ENCODE measurements at places on chromosomes 1 and 21.

DNA sequence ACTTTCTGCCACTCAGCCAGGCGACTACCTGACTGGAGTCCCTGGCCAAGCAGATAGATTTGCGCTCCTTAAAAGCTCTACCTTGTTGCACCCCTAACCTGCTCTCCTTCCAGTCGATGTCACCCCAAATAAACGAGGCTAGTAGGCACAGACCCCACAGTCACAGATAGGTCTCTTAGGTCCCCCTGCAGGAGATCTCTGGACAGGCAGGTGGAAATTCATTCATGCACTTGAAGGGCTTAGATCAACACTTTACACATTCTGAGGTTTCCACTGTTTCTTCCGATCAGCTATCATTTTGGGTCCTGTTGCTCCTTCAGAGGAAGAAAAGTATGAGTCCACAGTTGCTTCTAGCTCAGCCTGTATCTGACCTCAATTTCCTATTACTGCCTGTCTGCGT is 272.6 kb upstream of the FMN2 start:
- no peak for DNase-seq

- DNase-seq = no peak
Observed at GRCh38 chr1:116775116-116775752, 21.0 kb downstream of the CD2 start.

- no peak for DNase-seq
Observed at GRCh38 chr1:41383094-41383852, 22.0 kb downstream of the FOXO6 start.

DNA sequence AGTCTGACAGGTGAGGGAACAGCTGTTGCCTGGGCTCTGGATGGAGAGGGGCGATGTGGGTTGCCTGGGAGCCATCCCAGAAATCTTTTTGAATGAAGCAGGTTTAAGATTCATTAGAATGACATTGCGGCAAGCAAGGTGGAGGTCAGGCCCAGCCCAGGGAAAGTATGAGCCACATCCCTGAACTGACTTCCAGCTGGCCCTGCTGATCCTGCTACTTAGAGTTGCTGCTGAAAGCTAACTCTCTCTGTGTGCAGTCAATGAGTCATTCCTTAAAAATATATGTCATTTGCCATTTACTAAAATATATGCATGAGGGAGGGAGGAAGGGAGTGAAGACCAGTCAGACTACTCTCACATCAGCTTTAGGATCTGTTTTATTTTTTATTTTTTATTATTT is 54.3 kb upstream of the RAB3GAP2 start:
- DNase-seq = no peak

DNA sequence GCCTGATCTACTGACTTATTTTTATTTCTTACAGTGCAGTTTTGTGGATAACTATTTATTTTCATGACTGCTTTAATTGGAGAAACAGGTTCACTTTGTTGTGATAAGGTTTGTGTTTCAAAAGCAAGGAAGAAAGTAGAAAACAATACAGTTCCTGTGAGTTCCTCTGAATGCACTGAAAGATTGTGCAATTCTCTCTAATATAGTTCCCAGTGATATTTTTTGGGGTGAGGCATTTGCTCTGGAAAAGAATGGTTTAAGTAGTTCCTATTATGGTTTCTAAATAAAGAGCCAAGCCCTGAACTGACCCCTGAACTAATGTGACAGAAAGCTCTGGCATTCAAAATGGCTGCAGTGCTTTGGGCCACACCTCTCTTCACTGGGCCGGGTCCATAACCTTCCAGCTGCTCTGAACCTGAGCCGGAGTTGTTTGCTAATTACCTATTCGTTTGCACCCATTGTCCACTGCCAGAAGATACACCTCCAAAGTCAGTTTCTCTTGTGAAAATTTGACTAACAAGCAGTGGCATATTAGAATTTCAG is 56.6 kb upstream of the VTCN1 start:
- DNase-seq = no peak

DNA sequence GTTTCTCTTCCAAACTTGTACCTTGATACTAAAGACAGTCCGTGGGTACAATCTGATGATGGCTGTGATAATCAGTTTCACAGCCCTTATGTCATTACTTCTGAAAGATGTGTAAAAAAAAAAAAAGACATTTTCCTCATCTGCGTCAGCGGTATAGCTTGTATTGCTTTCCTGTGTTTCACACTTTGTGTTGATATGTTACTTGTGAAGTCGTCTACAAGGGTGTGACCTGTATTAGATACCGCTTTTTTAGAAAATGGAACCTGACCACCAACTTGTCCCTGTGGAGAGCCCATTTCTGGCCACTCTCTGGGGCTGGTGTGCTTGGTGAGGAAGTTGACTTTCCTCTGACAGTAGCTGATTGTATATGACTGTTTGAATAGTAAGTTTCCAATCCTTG is 50.5 kb downstream of the PEX14 start:
- DNase-seq = no peak

GRCh38 chr1:226581650-226582330 is 33.2 kb downstream of the STUM start:
- no peak for DNase-seq

- no peak for DNase-seq
Observed at GRCh38 chr1:3675436-3675835, 23.1 kb downstream of the TP73 start.

GRCh38 chr1:98854137-98854536 is 150.5 kb downstream of the PLPPR5 start:
- DNase-seq = no peak

GRCh38 chr1:171606402-171606941 is 15.6 kb upstream of the MYOCOS start:
- no peak for DNase-seq

GRCh38 chr1:4684864-4685522 is 30.6 kb downstream of the AJAP1 start:
- no peak for DNase-seq

DNA sequence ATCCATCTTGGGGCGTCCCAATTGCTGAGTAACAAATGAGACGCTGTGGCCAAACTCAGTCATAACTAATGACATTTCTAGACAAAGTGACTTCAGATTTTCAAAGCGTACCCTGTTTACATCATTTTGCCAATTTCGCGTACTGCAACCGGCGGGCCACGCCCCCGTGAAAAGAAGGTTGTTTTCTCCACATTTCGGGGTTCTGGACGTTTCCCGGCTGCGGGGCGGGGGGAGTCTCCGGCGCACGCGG is 282 bp upstream of the SOD1 start:
- no peak for DNase-seq

DNA sequence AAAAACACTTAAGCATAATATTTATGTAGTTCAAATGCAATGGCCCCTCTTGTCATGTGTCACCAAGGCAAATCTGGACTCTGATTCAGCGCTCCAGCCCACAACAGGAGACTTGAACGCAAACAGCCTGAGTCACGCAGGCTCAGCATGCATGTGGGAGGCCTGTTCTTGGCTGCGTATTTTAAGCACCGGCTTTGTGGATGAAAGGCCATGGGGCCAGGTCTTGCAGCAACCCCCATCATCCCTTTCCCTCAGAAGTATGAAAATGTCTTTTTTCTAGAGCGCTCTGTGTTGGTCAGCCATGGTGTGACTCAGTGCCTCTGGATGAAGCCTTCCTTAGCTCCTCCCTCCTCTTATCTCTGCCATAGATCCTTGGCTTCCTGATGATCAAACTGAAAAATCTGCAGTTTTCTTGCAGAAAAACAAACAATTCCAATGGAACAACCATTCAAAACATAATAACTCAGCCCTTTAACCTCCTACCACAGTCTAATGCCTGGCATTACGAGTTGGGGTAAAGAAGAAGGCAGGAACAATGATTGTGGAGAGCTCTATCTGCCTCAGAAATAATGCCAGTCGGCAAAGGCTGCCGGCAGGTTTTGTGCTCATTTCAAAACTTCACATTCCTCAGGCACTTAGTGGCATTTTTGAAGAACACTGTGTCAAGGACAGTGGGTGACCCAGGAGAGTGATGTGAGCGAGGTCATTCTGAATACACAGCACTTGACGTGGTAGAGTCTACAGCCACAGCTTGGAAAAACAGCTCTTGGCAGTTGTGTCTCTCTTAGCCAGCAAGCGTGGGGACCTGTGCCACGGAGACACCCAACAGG is 167.5 kb downstream of the CLIC6 start:
- DNase-seq = peak; percentile 22

- no peak for DNase-seq
Observed at GRCh38 chr1:232555494-232556210, 74.3 kb downstream of the SIPA1L2 start.

DNA sequence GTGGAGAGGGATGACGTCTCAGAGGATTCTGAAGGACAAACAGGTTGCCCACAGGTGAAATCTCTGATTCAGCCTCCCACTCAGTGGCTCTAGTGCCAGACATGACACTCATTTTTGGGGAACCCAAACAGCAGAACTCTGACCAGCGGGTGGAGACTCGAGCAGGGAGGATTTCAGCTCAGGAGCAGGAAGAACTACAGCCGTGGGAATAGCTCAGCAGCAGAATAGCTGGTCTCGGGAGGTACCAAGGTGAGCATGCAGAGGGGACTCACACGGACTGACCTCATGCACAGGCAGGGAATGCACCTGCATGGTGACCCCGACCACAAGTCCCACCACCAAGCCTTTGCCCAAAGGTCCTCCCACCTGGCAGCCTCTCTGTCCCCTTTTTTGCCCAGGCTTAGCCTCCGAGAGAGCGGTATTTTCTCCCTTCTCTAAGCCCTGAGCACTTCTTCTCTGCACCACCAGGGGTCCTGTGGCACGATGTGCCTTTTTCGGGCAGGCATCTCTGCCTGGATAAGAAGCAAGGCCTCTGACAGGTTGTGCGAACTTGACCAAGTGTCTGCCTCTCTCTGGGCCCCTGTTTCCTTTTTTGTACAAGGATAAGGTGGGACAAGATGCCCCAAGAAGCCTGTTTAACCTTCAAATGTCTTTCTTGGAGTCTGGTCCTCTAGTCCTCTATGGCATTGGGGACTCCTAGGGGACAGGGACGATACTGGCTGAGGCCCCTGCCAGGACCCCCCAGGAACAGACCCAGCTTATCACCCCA is 8.8 kb upstream of the FGR start:
- peak; percentile 66 for DNase-seq

- no peak for DNase-seq
Observed at GRCh38 chr1:229874136-229874535, 192.9 kb upstream of the GALNT2 start.

GRCh38 chr1:44724296-44724954 is 6.5 kb downstream of the RNU5D-1 start:
- DNase-seq = no peak
